ENCODE measurements at places on chromosomes 1 and 21.

GRCh38 chr1:111669268-111669667 lies 49.7 kb downstream of the RAP1A start:
- no peak for DNase-seq

DNA sequence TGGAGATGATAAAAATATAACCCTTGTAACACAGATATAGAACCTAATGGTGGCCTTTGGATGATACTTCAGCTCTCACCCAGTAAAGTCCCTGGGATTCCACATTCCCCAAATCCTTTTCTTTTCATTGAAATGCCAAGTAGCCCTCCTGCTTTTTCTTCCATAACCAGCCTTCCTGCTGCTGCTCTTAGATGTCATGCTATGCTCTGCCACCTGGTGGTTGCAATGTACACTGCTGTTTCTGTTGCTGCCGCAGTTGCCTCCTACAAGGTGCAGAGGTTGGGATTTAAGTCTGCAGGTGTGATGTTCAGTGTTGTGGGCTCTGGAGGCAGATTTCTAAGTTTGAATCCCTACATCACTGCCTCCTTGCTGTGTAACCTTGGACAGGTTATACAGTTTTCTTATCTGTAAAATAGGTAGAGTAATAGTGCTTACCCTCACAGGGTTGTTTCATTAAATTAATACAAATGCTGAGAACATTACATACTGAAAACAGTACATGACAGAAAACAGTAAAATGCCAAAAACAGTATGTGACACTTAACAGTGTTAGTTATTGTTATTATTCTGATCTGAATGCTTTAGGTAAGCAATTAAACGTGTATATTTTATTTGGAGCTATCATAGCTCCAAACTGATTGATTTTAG lies 64.3 kb downstream of the CAMSAP2 start:
- peak; percentile 79 for DNase-seq

DNA sequence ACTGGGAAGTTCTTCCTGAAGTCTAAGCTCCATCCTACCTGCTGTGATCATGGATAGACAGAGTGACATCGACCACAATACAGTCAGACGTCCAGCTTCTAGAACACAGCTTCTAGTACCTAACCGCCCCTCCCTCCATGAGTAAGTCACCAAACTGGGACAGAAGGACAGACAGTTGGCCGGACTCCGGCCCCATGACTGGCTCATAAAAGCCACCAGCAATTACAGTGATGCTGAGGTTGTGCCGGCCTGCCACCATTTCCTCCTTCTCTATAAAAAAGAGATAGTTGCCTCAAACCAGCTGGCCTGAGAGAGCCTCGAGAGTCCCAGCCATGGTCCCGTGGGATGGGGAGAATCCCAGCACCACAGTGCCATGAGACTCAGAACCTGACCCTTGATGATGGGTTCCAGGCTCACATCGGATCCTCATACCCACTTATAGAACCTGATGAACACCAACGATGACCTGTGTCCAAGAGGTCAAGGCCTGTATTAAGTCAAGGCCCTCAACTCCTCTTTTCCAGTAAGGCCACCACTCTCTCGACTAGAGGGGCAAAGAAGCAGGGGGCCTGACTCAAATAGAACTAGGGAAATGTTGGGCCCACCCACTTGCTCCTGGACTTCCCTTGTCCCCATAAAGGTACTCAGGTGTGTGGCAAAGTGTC lies 3.4 kb downstream of the MEF2D start:
- no peak for DNase-seq

DNA sequence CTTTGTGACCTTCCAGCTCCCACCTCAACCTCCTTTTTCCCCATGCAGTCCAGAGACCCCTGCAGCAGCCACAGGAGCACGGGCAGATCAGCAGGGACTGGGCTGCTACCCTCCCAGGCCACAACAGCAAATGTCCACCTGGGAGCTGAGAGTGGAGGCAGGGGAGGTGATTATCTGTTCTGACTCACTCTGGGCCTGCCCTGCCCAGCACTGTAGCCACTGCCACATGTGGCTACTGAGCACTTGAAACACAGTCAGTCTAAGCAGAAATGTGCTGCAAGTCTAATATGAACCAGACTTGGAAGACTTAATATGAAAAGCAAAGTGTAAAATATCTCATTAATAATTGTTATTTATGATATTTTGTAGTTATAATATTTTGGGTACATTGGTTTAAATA lies 148.9 kb upstream of the VANGL1 start:
- DNase-seq, result no peak

- DNase-seq, result no peak
These were observed 197.8 kb upstream of the GALNT2 start for GRCh38 chr1:229869240-229869639.

DNA sequence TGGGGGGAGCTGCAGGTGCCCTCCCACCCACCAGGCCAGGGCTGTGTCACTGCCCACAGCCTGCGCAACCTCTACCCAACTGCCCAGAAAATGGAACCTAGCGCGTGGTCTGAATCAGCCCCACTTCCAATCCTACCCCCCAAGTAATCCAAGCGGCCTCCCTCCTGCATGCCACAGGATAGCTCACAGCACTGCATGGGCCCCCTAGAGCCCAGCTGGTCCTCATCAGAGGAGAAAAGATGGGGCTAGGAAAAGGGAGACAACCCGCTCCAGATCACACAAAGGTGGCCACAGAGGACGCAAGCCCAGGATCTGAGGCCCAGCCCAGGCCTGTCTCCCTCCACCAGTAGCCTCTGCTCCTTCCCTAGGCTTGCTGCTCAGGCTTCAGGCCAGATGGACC lies 6.2 kb downstream of the ADGRB2 start:
- DNase-seq, result no peak

DNA sequence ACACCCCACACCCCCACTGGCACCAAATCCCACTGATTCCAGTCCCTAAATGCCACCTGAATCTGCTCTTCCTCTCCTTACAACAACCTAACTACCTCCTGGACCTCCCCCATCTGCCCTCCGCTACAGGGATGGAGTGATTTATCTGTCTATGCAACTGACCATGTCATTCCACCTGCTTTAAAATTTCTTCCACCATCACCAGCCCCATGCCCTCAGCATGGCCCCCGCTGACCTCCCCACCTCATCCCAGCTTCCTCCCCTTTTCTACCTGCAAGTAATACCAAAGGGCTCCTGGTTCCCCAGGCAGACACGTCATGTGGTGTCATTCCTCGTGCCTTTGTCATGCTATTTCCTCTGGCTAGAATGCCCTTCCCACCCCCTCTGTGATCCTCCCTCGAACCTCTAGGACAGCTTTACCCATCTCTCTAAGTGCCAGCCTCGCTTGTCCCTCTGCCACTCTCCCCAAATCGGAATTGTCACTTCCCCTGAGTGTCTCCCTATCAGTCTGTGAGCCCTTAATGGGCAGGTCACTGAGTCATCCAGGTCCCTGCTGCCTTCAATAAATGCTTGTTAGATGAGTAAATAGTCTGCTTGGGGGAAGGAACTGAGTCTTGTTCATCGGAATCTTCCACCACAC lies 3.7 kb downstream of the GJB4 start:
- DNase-seq, result no peak

GRCh38 chr1:70992521-70992920 lies 55.1 kb downstream of the PTGER3 start:
- DNase-seq, result no peak

- no peak for DNase-seq
These were observed 1639.3 kb downstream of the KCNT2 start for GRCh38 chr1:194968916-194969315.

- DNase-seq, result peak; percentile 76
These were observed 884 bp downstream of the H3-3A start for GRCh38 chr1:226063224-226063976.

GRCh38 chr1:94382201-94382600 lies 36.0 kb upstream of the ABCD3 start:
- no peak for DNase-seq

DNA sequence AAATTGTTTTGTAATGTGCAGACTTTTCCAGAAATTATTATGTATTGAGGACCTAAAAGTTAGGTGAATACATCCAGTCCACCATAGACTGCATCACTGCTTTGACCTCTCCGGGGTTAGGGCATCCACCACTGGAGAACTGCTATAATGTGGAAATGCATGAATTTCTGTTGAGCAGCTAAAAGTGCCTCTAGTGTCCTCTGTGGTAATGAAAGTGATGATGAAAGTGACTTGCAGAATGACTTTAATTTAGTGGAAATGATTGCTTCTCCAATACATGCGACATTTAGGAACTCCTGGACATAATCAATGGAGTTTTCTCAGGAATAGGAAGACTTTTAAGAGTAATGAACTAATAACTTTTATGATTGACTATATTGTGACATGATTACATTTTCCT lies 170.8 kb downstream of the LBR start:
- no peak for DNase-seq

- no peak for DNase-seq
These were observed 8.1 kb downstream of the GBP7 start for GRCh38 chr1:89167590-89168230.

DNA sequence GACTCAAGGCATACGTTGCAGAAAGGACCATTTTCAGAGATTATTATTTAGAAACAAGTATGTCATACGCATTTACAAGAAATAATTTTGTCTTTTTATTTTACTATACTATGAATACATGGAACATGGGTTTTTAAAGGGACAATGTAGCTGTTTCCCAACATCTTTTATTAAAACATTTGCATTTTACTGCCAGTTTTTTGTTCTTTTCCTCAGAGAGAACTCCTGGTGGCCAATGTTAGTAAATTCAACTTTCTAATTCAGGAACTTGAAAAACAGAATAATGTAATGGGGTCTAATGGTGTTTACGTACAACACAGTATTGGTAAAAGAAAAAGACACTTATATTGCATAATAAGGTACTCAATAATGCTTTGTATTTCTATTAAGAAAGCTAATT lies 14.9 kb downstream of the PRDM2 start:
- no peak for DNase-seq

DNA sequence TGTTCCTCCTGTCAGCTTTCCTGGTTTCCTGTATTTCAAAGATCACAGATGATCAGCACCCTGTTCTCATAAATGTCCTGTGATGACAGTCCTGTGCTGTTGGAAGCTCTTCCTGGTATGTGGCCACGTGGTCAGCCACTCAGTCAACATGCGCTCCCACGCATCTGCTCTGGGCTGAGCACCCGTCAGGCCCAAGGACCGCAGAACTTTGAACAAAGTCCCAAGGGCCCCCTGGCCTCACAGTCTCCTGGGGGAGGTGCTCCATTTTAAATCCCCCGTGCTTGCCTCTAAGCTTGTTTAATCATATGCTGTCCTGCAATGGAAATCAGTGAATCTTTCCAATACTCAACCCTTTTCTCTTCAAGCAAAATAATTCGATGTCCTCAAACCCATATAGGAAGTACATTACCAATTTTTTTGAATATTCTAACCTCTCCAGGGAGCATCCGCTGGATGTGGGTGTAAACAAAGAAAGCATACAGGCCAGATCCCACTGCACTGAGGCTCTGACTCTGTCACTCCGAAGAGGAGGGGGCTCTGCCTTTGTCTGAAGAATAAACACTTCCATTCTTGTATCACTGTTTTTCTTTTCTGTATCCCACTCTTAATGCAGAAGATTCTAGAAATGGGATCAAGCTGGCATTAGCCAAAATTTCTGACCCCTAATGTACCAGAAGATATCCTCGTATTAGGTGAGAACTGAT lies 250.3 kb downstream of the SDCCAG8 start:
- DNase-seq, result no peak

DNA sequence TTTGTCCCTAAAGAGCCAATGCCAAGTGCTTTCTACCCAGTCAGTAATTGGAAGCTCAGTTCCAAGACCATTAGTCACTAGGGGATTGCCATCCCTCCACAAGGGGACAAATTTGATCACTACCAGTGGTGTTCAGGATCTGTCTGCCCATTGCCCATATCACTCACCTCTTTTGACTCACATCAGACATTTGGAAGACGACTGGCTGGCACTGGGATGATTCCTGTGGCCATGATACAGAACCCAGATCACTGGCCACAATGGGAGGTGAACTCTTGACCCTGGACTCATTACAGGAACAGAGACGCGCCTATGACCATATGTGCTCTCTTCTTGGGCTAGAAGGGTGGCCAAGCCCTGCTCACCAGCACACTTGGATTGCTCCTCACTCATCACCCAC lies 71.0 kb downstream of the COLGALT2 start:
- DNase-seq, result no peak

- DNase-seq, result no peak
These were observed 26.7 kb downstream of the BTG3 start for GRCh38 chr21:17585875-17586450.

DNA sequence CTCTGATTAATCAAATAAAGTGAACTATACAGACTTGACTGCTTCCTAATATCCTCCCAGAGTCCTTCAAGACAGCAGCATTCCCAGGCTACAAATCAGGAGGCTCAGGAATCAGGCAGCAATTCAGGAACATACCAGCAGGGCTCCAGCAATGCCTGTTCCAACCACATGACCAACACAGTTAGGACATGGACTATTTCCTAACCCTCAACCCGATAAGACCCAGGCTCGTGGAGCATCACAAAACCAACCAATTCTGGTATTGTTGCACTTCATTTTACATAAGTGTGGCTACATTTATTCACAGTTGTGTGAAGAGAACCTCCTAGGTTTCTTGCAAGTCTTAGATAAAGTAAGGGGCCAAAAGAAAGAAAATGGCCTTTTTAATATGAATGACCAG lies 546.2 kb upstream of the ADGRL2 start:
- DNase-seq, result no peak

- DNase-seq, result peak; percentile 62
These were observed 375.7 kb upstream of the CAMK1G start for GRCh38 chr1:209207701-209208286.

GRCh38 chr1:28668956-28669723 lies 556 bp downstream of the GMEB1 start:
- DNase-seq, result peak; percentile 82

DNA sequence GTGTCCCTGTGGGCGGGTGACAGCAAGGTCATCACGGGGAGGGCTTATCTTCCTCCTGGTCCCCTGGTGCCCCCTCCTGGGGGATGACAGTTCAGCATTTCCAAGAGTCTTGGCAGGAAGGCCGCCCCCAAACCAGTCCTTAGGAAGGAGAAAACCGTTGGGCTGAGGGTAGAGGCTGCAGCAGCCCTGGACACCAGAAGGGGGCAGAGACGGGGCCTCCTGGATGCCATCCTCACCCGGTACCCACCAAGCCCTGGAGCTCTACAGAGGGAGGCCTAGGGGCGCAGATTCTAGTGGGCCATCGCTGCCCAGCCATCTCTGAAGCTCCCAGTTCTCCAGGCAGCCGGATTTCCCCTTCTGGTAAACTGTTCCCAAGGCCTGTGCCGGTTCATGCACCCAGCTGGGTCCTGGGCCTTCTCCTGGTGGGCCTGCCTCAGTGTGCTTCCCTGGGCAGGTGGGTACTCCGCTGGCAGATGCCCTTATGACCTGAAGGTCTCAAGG lies 14.8 kb upstream of the ZNF669 start:
- DNase-seq, result peak; percentile 70

- DNase-seq, result no peak
These were observed 66.4 kb downstream of the DMRTB1 start for GRCh38 chr1:53525595-53525994.

DNA sequence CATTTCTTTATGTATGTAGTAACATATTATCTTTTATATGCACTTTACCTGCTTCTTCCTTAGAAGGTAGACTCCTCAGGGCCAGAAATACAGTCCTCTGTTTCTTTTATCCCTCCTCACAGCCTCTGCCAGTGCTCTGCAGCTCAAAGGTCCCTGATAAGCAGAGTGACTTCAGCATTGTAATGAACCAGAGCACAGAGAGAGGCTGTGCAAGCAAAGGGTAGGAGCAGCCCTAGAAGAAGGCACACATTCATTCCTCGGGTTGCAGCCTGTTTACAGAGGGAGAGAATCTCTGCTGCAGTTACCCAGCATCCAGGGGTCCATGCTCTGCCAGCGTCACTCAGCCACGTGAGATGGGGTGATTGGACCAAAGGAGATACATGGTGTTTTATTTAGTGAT lies 101.1 kb downstream of the RHOU start:
- DNase-seq, result no peak

- no peak for DNase-seq
These were observed 88.2 kb upstream of the ABCD3 start for GRCh38 chr1:94329986-94330385.

All from activated CD8-positive, alpha-beta memory T cell treated with anti-CD3 and anti-CD28 coated beads, Interleukin-2, amount 50 U/mL, for 48 hours (primary cell).